ENCODE measurements at places on chromosomes 13 and 19.

DNA sequence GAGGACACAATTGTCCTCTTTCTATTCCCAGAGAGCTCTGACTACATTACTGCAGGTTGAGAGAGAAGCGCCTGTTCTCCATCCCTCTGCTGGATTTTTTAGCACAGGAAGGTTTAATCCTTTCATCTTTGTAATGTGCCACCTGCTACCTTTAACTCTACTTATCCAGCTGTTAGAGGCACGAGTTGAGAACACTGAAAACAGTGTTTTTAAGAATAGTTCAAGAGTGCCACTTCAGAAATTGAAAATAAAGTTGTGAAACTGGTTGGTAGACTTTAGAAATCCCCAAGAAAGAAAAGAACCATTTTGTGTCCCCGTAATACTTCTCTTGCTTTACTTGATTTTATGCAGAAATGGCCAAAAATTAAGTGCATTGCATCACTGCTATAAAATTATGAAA, 20.6 kb downstream of the FREM2 start:
- no peak for DNase-seq

DNA sequence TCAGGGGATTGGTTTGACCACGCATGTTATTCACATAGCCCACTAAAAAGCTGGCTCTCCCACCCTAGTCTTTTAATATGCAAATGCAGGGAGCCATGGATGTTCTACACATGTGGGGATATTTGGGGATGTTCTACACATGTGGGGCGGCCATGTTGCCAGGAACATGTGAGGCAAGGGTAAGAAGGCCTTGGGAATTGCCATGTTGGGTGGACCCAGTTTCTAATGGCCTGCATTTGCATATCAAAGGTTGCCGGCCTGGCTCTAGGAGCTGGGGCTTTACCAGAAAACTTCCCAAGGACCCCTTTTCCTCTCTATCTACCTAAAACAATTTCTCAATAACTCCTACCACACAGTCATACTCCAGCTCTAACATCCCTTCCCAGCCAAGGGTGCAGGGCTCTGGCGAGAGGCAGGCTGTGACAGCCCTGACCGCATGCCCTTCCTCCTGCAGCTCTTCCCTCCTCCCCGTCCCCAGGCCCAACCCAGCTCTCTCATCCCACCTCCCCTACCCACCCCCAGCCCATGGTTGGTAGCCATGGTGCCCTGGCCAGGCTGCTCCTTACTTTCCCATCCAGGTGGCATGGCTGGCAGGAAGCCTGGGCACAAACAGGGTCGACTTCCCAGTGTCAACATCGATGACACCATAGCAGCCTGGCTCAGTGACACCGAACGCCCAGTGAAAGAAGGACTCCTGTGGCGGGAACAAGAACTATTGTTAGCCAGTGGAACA, 11.0 kb downstream of the PEPD start:
- no peak for DNase-seq

- DNase-seq = no peak
Measured at GRCh38 chr19:1823539-1824251, 11.6 kb upstream of the ATP8B3 start.

DNA sequence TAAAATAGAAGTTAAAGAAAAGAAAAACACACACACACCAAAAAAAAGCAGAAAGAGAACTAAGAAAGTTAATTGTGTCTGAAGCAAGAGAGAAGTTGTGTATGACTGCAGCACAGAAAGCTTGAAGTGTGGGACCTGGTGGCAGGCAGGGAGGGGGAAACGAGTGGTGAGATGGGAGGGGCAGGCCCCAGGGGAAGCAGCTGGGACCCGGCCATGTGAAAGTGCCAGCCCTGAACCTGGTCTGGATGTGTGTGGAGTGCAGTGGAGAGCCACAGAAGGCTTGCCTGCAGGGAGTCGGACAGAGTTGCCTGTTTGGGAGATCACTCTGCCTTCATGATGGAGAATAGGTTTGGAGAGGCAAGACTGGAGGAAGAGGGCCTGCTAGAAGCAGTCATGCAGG, 199.0 kb downstream of the GGACT start:
- DNase-seq = no peak

- DNase-seq = no peak
Measured at GRCh38 chr13:96229356-96229755, 139.4 kb downstream of the HS6ST3 start.

DNA sequence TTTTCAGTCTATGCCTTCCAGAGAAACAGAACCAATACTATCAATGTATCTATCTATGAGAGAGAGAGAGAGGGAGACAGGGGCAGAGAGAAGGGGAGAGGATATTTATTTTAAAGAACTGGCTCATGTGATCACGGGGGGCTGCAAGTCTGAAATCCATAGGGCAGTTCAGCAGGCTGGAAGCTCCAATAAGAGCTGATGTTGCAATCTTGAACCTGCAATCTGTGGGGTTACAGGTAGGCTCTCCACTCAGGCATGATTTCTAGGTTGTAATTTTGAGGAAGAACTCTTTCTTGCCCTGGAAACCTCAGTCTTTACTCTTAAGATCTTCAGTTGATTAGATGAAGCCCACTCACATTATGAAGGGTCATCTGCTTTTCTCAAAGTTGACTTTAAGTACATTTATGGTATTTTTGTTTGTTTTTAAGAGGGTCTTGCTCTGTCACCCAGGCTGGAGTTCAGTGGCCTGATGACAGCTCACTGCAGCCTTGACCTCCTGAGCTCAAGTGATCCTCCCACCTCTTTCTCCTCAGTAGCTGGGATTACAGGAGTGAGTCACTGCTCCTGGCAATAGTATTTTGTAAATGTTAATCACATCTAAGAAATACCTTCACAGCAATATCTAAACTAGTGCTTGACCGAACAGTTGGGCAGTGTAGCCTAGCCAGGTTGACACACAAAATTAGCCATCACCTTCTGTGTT, 376.4 kb downstream of the FGF9 start:
- DNase-seq = no peak

DNA sequence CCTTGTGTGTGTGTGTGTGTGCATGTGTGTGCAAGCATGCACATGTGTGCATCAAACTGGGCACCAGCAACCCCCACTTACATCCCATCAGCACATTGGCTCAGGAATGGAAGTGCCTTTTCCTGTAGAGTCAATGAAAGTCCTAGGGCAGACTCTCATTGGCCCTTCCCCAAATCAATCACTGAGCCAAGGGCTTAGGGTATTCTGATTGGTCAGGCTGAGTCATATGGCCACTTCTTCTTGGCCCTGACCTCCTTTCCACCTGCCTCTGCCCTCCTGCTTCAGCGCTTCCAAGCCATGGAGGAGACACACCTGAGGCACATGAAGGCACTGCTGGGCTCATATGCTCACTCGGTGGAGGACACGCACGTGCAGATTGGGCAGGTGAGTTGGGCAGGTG, 20.9 kb downstream of the FCHO1 start:
- DNase-seq = no peak

Data from effector CD8-positive, alpha-beta T cell (primary cell).